ENCODE measurements at places on chromosomes 12 and 14.

- DNase-seq = no peak
Measured at GRCh38 chr12:28223025-28223554, 32.8 kb downstream of the CCDC91 start.

GRCh38 chr14:63200035-63200740 is 4.1 kb upstream of the RHOJ start:
- no peak for DNase-seq

GRCh38 chr14:95683793-95684192 is 2.4 kb upstream of the TCL1B start:
- peak; percentile 82 for DNase-seq

DNA sequence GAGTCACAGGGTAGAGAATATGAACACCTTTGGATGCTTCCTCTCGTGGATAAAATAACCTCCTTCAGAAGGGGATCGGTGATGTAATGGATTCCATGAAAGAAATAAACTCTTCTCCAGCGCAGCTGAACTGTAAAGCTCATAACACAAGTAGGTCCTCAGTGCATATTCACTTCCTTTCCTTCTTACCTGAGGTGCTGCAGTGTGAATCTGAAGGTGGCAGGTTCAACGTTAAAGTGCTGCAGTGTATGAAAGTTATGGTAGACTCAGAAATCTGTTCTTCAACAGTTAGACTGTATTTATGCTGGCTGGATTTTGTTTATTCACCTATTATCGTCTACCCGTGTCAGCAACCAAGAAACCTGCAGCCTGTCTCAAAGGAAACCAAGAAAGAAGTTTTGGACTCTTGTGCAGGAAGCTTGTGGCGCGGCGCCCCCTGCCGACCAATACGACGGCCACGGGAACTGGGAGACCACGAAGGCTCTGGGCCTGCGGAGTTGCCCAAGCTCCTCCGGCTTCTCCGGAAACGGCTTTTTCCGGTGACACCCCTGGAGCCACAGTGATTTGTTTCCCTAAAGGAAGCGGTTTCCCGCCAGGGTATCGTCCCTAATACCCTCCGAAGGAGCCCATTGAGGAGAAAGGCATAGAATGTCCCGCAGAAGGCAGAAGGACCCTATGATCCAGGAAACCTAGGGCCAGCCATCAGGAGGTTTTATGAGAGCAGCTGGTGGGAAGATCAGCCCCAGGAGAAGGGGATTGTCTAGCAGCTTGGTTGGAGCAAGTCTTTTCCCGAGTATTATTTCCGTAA is 17.6 kb upstream of the RNASE3 start:
- peak; percentile 96 for DNase-seq

GRCh38 chr12:6396031-6396430 is 12.1 kb downstream of the LTBR start:
- DNase-seq = no peak

DNA sequence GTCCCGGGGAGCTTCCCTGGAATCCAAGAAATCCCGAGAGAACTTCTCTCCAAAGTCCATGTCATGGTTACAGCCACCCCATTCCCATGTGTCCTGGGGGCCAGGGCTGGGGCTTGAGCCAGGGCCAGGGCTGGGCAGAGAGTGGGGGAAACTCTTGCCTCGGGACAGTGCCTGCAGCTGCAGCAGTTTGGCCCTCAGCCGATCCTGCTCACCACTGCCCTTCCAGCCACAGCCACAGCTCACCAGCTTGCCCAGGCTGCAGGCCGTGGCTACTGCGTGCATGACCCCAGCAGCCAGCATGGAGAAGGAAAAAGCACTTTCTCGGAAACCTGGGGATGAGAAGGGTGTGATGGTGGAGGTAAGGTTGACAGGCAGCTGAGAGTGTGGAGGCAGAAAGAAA is 3.5 kb downstream of the WNT10B start:
- no peak for DNase-seq

Data from mesendoderm (in vitro differentiated cells).